Uterus (tissue), 4 donors: ENCODE measurements at places on chromosomes 6 and 20.

GRCh38 chr20:42706759-42707158, 482.9 kb downstream of the PTPRT start:
- DNase-seq = no peak
- no peak overlapping the region for H3K4me3 ChIP-seq
- no peak overlapping the region for H3K27ac ChIP-seq
- no peaks in the 10 kb centered on the region for H3K27me3 ChIP-seq

DNA sequence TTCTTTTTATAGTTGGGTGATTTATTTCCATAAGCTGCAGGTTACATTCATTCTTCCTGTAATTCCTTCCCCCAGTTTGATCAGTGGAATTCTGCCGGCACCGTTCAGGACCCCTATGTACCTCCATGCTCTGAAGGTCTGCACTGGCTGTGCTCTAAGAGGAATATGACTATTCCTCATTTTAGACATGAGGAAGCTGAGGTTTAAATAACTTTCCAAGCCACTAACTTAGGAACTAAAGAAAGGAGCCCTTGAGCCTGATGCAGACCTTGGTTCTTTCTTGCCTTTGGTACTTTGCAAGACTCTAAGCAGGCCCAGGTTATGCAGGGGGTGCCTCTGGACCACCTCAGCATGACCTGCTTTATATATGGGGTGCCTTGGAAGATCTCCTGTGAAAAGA, 318.5 kb downstream of the QKI start:
- DNase-seq = no peak
- H3K4me1 ChIP-seq = no peaks in the 10 kb centered on the region
- H3K27ac ChIP-seq = no peak overlapping the region
- no peak overlapping the region for H3K4me3 ChIP-seq

DNA sequence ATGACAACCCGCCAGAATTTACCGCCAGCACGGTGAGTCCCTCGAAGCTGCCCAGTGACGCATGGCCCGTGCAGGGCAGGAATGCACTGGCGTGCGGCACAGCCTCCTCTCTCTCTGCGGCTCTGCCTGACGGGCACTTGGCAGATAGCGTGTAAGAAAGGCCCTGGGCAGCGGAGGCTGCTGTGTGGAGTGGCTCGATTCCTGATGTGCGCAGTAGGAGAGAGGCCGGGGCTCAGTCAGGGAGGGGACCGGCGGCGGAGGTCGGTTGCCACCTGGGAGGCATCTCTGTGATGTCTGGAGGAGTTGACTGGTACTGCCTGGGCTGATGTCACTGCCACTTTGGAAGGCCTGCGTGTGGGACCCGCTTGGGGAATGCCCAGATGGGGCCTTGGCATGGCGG, 170.7 kb downstream of the TAF4 start:
- no peaks in the 10 kb centered on the region for H3K36me3 ChIP-seq
- no peaks in the 10 kb centered on the region for H3K27me3 ChIP-seq
- no peak overlapping the region for H3K4me3 ChIP-seq
- no peaks in the 10 kb centered on the region for H3K4me1 ChIP-seq

GRCh38 chr6:22367346-22367745, 70.5 kb upstream of the PRL start:
- DNase-seq = no peak
- H3K27me3 ChIP-seq = no peaks in the 10 kb centered on the region
- H3K4me3 ChIP-seq = no peak overlapping the region
- no peaks in the 10 kb centered on the region for H3K4me1 ChIP-seq

DNA sequence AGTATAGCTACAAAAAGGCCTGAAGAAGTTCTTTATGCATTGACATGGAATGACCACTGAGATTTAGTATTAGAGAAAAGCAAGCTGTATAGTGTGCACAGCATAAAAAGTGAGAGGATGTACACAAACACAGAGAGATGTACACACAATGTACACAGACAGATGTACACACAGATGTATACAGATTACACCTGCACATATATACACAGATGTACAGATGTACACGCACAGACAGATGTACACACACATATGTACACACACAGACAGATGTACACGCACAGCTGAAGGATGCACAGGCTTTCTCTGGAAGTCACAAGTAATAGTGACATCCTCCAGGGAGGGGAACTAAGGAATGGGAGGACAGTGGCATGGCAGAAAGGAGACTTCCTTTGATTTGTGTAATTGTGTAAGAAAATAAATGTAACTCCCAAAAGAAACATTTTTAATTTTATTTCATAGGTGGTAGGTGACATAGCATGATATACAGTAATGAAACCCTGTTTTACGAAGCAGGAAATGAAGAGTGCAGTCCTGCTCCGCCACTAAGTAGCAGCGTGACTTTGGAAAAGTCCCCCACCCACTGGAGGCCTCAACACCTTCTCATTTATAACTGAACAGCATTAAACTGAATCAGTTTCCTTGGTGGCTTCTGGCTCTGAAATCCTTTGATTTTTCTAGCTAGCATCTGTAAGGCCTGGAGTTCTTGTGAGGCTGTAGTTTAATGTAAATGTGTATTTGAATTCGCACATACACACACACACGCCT, 14.1 kb downstream of the NFATC2 start:
- peaks cover 4% of the 10 kb centered on the region for H3K4me1 ChIP-seq
- H3K36me3 ChIP-seq = no peaks in the 10 kb centered on the region
- H3K4me3 ChIP-seq = no peak overlapping the region
- no peak for DNase-seq
- H3K27ac ChIP-seq = no peak overlapping the region

DNA sequence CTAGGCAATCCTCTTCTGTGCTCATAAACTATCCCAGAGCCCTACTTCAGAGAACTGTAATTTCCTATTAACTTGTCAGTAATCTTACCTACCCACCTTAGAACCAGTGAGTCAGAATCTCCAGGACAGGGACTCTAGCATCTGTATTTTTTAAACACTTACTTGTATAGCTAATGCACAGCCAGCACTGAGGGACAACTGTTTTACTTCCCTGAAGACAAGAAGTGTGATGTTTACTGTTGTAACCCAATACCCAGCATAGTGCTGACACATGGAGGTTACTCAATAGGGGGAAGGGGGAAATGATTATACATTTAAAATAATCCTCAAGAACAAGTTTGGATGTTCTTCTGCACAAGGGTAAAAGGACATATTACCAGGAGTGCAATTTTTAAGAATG, 130.8 kb downstream of the BTBD9 start:
- no peaks in the 10 kb centered on the region for H3K4me1 ChIP-seq
- no peak overlapping the region for H3K27ac ChIP-seq
- H3K4me3 ChIP-seq = no peak overlapping the region
- H3K36me3 ChIP-seq = no peaks in the 10 kb centered on the region
- H3K27me3 ChIP-seq = no peaks in the 10 kb centered on the region
- DNase-seq = no peak

- H3K36me3 ChIP-seq = no peaks in the 10 kb centered on the region
- no peak overlapping the region for H3K27ac ChIP-seq
- H3K4me1 ChIP-seq = no peaks in the 10 kb centered on the region
- DNase-seq = no peak
Observed at GRCh38 chr6:40444811-40445210, 142.4 kb downstream of the LRFN2 start.

DNA sequence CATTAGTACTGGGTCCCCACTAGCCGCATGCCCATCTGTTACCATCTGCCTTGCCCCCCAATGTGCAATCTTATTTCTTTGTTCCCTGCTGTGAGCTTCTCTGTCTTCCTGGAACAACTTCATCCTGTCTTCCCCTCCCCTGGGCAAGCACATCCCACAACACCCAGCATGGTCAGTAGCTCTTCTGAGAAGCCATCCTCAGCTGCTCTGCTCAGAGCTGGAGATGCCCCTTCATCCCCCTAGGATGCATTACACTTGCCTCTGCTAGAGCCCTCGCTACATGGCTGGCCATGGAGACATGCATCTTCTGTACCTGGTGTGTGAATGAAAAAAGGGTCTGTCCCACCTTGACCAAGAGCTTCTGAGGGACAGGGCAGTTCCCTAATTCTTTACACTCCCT, 141.2 kb downstream of the CDC5L start:
- no peaks in the 10 kb centered on the region for H3K36me3 ChIP-seq
- H3K4me3 ChIP-seq = no peak overlapping the region
- no peaks in the 10 kb centered on the region for H3K27me3 ChIP-seq
- no peaks in the 10 kb centered on the region for H3K4me1 ChIP-seq
- no peak for DNase-seq

GRCh38 chr20:46004889-46005473, 3.7 kb upstream of the MMP9 start:
- no peak overlapping the region for H3K4me3 ChIP-seq
- no peaks in the 10 kb centered on the region for H3K4me1 ChIP-seq
- no peak for DNase-seq
- peaks cover 15% of the 10 kb centered on the region for H3K27me3 ChIP-seq
- no peak overlapping the region for H3K27ac ChIP-seq

GRCh38 chr20:17538517-17539170, 7.5 kb upstream of the BFSP1 start:
- peaks cover 3% of the 10 kb centered on the region for H3K4me1 ChIP-seq
- H3K4me3 ChIP-seq = no peak overlapping the region
- no peak overlapping the region for H3K27ac ChIP-seq
- DNase-seq = no peak
- H3K36me3 ChIP-seq = no peaks in the 10 kb centered on the region

DNA sequence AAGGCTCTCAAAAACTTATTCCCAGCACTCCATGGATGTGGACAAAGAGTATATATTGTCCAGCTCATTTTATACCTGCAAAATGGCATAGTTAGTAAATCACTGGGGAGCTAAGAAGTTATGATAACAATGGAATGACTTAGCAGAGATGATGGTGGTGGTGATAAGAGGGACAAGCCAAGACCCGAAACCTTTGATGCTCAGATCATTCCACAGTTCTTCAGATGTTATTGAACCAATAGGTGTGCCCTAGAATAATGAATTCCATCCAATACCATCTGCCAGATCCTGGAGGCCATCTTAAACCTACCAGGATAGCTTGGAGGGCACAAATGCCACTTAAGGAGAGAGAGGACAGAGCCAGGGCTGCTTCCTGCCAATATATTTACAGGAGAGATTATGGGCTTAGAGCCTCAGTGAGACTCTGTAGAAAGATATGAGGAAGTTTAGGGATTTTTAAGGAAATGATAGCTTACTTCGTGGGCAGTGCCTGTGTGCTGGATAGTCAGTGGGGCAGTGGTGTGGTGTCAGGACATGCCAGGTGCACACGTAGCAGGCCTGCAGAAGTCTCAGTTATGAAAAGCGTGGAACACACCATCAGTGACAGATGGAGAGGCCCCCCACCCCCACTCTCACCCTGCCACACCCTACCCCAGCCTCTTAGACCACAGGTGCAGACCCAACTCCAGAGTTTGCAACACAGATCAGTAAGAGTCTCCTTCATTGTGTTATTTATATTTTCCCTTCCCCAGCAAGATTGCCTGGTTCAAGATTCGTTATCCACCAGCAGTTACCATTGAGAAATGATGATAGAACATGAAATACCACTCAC, 209.7 kb upstream of the SUPT3H start:
- DNase-seq = no peak
- no peaks in the 10 kb centered on the region for H3K4me1 ChIP-seq
- no peaks in the 10 kb centered on the region for H3K27me3 ChIP-seq
- no peak overlapping the region for H3K4me3 ChIP-seq
- H3K27ac ChIP-seq = no peak overlapping the region
- H3K36me3 ChIP-seq = no peaks in the 10 kb centered on the region

- H3K36me3 ChIP-seq = no peaks in the 10 kb centered on the region
- H3K27ac ChIP-seq = no peak overlapping the region
- H3K4me3 ChIP-seq = no peak overlapping the region
Observed at GRCh38 chr6:138454981-138455706, 44.1 kb downstream of the NHSL1 start.

- H3K27ac ChIP-seq = no peak overlapping the region
- no peaks in the 10 kb centered on the region for H3K4me1 ChIP-seq
- H3K4me3 ChIP-seq = no peak overlapping the region
- H3K36me3 ChIP-seq = no peaks in the 10 kb centered on the region
- no peaks in the 10 kb centered on the region for H3K27me3 ChIP-seq
Observed at GRCh38 chr6:21005816-21006570, 471.7 kb downstream of the CDKAL1 start.
